ENCODE measurements at places on chromosomes 1 and 21.

DNA sequence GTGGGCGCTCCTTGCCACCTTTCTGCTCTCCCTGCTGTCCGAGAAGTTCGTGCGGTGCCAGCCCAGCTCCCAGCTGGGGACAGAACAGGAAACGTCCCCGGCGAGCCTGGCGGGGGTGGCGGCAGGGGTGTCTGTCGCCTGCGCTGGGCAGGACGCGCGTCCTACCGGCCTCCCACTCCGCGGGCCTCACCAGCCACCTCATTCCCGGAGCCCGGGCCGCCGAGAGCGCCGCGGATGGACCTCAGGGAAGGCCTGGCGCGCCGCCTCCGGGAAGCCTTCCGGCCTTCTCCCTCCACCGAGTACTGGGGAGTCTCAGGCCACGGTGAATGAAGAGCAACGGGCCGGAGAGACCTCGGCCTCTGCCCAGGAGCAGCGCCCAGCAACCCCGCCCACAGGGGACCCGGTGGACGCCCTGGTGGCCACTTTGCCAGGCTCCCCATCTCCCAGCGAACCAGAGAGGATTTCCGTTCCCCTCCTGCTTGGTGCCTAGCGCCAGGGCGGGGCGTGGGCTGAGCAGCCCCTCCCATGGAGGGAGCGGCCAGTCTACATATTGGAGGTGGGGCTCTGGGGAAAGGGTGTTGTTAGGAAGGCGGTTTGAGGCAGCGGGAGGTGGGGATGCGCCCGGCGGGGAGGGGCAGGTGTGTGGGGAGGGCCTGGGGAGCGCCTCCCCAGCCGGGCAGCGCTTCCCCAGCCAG, 9.5 kb upstream of the TNFRSF14 start:
- peak; percentile 82 for DNase-seq

DNA sequence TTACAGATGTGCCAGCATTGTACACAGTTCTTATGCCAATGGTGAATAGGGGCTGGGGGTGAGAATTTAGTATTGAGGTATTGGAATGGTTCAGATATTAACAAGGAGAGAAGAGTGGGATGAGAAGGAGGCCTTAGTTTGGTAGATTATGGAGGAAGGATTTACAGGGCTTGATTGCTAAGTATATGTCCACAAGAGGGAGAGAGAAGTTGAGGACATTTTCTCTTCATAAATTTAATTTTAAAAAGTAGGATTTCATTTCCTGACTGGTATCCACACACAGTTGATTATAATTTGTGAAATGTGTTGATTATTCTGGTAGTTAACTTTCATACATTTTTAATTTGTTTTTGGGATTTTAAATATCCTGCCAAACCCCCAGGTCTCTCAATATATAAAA, 213.0 kb downstream of the ADGRL2 start:
- no peak for DNase-seq

DNA sequence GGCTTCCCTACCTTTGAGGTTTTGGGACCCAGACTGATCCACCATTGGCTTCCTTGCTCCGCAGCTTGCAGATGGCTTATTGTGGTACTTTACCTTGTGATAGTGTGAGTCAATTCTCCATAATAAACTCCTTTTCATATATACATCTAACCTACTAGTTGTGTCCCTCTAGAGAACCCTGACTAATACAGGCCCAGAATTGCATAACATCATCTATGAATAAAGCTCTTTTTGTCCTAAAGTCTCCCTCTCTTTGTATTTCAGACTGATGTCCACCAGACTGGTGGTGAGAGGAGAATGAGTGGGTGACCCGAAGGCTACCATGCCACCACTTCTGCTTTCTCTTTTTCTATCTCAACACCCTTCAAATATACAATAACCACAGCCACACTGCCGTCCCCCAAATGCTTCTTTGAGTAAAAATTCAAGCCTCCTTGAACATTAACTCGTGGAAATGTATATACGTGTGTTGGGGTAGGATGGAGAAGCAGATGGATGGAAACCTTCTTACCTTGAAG, 265.7 kb downstream of the PTBP2 start:
- no peak for DNase-seq

DNA sequence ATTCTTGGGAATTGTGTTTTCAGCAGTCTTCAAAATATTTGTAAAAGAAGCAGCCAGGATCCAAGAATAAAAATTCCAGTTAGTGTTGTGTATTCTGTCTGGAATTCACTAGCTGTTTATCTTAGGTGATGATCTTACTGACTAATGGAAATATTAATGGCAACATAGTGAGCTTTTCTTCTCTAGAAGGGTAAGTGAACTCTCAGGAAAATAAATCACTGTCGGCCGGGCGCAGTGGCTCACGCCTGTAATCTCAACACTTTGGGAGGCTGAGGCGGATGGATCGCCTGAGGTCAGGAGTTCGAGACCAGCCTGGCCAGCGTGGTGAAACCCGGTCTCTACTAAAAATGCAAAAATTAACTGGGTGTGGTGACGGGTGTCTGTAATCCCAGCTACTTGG, 87.4 kb upstream of the KIF1B start:
- DNase-seq: no peak

DNA sequence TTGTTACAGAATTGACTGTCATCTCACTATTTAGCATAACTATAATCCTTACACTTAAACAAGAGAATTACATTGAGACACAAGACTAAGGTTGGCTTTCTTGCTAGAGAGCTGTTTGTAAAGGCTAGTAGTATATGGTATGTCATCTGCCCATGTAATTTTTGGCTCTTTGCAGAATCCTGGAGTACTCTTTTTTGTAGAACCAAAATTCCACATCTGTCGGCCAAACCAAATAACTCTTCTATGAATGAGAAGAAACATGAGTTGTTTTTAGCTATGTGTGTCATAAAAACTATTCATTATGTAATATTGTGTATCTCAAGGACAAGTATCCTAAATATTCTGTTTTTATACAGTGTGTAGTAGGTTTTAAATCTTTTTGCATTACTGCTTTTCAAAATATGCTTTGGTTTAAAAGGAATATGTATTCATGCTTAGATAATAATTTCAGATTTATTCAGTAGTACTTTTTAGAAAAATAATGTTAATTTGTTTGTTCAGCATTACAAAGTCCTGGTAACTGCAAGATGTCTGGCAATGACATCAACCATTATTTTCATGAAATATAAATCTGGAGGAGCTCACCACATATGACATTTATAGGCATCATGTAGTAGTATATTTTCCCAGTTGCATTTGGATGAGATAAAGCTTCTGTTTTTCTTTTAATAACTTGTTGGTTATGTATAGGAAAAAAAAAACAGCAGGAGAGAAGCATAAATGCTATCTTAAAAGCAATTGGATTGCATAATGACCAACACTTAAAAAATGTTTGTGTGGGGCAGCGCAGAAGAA, 159.8 kb downstream of the HS2ST1 start:
- DNase-seq: no peak

GRCh38 chr1:156642265-156643048, 540 bp downstream of the BCAN start:
- DNase-seq: no peak

DNA sequence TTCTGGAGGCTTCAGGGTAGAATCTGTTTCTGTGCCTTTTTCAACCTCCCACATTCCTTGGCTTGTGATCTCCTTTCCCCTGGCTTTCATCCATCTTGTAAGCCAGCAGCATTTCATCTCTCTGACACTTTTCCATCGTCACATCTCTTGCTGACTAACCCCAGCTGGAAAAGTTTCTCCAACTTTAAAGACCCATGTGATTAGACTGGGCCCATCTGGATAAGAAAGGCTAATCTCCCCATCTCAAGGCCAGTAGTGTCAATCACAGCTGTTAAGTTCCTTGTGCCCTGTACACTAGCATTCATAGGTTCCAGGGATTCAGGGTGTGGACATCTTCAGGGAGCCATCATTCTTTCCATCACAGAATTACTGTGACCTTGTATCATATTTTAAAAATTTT, 452.1 kb downstream of the TTLL7 start:
- DNase-seq: no peak

GRCh38 chr21:44723177-44724131, 12.1 kb upstream of the TSPEAR start:
- no peak for DNase-seq

DNA sequence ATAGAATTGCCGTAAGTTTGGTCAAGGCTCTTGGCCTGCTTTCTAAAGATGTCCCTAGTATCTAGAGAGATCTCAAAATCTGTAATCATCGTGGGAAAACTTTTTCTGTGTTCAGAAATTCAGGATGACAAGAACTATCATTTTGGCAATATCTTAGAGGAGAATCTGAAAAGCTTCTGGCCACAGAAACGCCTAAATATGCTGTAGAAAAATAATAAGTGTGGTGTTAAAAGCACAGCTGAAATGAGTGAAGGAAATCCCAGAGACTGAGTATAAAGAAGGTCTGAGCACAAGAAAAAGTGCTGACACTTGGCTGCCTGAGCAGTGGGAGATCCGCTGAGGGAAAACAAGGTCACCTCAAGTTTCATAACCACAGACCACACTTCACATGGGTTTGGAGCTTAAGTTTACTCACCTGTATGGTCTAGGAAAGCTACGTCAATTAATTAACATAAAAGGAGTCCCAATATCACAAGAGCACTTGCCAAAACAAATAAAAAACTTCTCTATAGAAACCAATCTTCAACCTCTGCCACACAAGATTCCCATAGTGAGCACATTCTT, 235.2 kb upstream of the IRF2BP2 start:
- no peak for DNase-seq

- no peak for DNase-seq
These were observed 20.5 kb upstream of the SMYD3 start for GRCh38 chr1:246527402-246528088.

DNA sequence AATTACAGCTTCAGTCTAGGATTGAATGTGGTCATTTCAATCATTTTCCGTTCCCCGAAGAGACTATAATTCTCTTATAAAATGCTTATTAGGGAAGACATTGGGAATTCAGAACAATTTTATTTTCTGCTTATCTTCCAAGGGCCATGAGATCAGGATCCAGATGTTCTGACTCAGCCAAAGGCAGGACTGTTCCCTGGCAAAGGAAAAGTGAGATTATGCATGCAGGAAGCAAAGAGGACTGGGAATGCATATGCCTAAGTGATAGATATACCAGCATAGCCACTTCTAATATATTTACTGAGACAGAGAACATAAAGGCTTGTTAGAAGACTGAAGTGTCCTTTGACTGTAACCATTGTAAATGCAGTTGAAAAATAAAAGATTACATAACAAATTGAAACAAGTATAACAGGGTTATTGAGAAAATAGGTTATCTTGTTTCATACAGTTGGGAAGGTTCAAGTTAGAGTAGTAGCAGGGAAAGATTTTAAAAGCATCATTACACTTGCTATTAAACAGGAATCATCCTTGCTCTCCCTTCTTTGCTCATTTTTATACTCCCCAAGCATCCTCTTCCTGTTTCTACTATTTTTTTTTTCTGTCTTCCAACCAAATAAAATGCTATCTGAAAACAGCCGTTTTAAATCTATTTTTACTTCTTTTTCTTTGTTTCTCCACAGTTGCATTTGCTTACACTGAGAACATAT, 439.6 kb upstream of the ADAMTS5 start:
- DNase-seq: no peak

- no peak for DNase-seq
These were observed 107.0 kb downstream of the NME7 start for GRCh38 chr1:169260478-169261151.

GRCh38 chr1:22625262-22625925, 11.0 kb upstream of the C1QA start:
- no peak for DNase-seq

- DNase-seq: peak; percentile 8
These were observed 25.6 kb upstream of the RGS13 start for GRCh38 chr1:192610112-192610889.

- no peak for DNase-seq
These were observed 65.4 kb downstream of the LUZP1 start for GRCh38 chr1:23103001-23103889.

- no peak for DNase-seq
These were observed 18.2 kb upstream of the PEX10 start for GRCh38 chr1:2430592-2430973.

GRCh38 chr1:117066367-117066766, 6.2 kb downstream of the TTF2 start:
- DNase-seq: no peak

- DNase-seq: peak; percentile 40
These were observed 57.9 kb downstream of the FMN2 start for GRCh38 chr1:240149484-240150094.

GRCh38 chr1:33057095-33057494, 20.4 kb upstream of the AK2 start:
- no peak for DNase-seq

GRCh38 chr1:5994713-5995621, 2.7 kb upstream of the NPHP4 start:
- DNase-seq: no peak

DNA sequence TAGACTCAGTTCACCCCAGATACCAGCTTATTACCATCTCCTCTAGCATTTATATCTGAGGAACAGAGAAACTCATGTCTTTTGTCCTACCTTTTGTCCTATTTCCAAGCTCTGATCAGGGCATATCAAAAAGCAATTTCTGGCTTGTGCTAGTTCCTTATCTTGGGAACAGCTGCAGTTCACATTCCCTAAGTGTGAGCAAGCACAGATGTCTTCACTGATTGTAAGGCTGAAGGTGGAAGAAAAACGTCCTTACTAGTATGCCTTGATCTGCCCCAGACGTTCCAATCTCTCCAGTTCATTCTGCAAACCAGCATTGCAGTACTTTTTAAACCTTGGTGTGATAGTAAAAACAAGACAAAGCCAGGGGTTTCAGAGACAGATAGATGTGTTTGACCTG, 139.8 kb downstream of the NCAM2 start:
- DNase-seq: no peak

Measured in Ammon's horn (tissue), 1 donor.